Activated T-cell treated with anti-CD3 and anti-CD28 coated beads, Interleukin-2, amount 50 U/mL, for 72 hours (primary cell): ENCODE measurements at places on chromosomes 2 and 18.

GRCh38 chr18:62954366-62954765 lies 239.0 kb downstream of the PHLPP1 start:
- no peak for DNase-seq

- no peak for DNase-seq
Observed at GRCh38 chr2:119475225-119475856, 43.7 kb downstream of the TMEM37 start.

- DNase-seq: no peak
Observed at GRCh38 chr2:142065156-142065555, 65.7 kb downstream of the LRP1B start.

GRCh38 chr18:31683106-31683505 lies 1.3 kb downstream of the B4GALT6 start:
- no peak for DNase-seq

- no peak for DNase-seq
Observed at GRCh38 chr2:240956935-240957655, 41.3 kb upstream of the SNED1 start.

DNA sequence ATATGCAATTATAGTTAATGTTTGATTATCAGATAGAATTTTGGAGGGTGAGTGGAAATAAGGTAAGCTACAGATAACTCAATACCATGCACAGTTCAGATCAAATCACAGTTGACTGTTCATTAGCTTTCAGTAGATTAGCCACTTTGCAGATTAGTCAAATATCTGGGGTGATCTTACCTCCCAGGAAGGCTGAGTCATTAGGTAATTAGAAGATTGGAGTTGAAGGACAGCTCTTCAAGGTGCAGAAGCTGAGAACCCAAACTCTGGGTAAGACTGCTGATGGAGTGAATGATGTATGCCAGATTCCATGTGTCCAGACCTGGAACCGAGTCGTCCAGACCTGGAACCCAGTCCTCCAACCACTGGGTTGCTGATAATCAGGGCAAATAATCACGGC lies 262.8 kb upstream of the UBE2E3 start:
- DNase-seq: no peak

DNA sequence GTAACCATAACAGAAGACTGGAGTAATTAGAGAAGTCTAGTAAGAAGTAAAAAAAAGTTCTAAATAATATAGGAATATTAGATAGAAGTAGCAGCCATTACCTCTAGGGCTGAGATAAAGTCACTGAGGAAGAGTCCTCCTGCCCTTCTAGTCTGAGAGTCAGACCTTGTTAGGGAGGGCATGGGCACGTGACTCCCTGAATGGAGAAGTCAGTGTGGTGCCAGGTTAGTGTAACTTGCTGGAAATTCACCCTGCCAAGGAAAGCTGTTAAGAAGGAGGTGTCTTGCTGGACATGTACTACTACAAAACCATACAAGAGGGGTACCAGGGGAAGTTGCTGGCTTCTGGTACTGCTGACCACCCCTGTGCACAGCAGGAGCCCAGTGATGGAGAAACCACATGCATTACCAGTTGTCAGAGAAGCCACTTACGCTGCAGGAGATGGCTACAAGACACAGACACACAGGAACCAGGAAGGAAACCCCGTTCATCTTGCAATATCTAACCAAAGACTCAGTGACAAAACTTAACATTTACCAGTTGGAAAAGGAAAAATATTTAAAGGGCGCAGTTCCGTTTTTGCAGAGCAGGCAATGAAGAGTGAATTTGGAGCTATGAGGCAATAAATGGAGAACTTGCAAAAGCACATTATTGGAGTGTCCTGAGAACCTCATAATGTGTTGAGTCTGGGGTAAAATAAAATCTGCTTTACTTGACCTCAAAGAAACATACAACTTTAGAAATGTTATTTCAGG lies 77.2 kb upstream of the TLK1 start:
- no peak for DNase-seq

GRCh38 chr2:217510771-217511291 lies 492.0 kb downstream of the TNS1 start:
- peak; percentile 48 for DNase-seq

- DNase-seq: no peak
Observed at GRCh38 chr2:42754021-42754775, 9.7 kb downstream of the OXER1 start.

DNA sequence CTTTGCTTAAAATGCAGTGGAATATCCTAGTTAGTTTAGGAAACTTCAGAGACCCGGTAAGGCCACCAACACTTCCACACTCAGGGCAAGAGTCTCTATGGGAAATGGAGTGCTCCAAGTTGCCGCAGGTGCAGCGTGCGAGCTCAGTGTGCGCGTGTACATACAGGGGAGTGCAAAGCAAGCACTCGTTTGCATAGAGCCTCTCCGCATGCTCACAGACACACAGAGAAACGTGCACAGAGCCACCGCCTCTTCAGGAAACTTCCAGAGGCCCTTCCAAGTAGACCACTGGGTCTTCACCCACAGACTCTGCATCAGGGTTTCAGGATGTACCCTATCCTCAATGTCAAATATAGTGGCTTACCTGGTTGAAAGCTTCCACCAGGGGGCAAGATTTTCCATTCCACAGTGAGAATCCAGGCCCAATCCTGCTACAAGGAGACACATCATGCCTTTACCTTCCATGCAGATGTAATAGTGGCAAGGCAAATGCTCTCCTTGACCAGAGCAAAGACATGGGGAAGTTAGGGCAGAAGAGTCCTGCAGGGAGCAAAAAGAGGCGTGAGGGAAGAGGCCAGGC lies 513.0 kb upstream of the MYT1L start:
- DNase-seq: no peak

- no peak for DNase-seq
Observed at GRCh38 chr2:222835143-222835822, 25.6 kb upstream of the ACSL3 start.

DNA sequence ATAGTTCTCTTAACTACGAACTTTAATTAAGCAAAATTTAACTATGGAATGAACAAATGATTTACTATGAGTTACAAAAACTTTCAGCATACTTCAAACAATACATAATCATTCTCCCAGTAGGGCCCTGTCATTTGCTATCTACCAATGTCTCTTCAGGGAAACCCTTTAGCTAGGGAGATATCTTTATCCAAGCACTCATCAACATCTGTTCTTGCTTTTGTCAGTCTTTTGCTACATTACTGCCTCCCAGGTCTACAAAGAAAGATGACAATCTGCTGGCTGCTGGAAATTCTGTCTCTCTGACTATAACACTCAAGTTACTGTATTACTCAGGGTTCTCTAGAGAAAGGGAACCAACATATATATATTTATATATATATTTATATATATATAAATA lies 1626.3 kb upstream of the CELF4 start:
- DNase-seq: no peak

DNA sequence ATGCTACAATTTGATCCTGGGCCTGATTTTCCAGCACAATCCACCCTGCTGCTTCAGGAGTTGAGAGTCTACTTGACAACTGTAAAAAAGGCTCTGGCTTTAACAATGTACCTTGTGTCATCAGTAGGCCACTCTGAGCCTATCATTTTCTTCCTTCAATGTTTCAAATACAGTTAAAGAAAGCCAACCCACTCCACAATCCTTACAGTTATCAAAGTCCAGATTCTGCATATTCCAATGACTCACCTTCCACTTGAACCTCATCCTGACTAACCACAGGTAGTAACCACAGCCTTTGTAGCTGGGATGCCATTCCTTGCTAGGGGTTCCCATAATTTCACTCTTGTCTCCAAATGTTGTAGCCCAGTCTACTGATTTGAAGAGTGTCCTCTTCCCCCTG lies 35.5 kb upstream of the AQP4 start:
- no peak for DNase-seq

DNA sequence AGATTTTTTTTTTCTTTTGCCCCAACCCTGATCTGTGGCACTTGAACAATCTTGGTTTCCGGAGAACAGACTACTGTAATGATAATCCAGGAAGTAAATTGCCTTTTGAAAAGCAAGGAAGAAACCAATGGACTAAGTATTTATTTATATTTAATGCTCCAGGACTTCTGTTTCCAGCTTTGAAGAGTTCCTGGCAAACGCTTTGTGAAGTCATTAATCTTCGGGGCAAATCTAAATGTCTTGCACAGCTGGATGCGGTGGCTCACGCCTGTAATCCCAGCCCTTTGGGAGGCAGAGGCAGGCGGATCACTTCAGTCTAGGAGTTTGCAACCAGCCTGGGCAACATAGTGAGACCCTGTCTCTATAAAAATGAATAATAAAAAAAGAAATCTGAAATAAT lies 135.1 kb upstream of the GATA6 start:
- DNase-seq: no peak

GRCh38 chr2:179177694-179178093 lies 86.9 kb downstream of the SESTD1 start:
- no peak for DNase-seq

DNA sequence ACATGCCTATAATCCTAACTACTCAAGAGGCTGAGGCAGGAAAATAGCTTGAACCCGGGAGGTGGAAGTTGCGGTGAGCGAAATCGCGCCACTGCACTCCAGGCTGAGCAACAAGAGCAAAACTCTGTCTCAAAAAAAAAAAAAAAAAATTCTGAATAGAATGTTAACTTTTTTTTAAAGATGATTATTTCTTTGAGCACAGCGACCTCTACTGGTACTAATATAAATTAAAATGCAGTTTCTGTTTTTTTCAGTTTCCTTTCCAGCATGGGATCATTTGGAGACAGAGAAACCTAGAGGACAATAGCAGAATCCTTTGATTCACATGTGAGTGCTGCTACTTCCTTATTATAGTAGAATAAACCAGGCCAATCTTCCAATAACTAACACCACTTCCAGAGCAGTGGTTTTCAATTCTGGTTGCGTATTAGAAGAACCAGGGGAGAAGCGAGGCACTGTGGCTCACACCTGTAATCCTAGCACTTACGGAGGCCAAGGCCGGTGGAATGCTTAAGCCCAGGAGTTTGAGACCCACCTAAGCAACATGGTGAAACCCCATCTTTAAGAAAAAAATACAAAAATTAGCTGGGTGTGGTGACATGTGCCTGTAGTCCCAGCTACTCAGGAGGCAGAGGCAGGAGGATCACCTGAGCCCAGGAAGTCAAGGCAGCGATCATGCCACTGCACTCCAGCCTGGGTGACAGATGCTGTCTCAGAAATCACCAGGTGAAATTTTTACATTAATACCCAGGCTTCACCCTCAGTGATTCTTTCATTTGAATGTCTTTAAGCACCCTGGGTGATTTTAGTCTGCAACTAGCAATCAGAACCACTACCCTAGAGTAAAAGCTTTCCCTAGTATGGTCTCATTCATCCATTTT lies 10.1 kb downstream of the SRSF7 start:
- no peak for DNase-seq

- DNase-seq: no peak
Observed at GRCh38 chr2:224802407-224802806, 86.2 kb upstream of the CCDC195 start.

DNA sequence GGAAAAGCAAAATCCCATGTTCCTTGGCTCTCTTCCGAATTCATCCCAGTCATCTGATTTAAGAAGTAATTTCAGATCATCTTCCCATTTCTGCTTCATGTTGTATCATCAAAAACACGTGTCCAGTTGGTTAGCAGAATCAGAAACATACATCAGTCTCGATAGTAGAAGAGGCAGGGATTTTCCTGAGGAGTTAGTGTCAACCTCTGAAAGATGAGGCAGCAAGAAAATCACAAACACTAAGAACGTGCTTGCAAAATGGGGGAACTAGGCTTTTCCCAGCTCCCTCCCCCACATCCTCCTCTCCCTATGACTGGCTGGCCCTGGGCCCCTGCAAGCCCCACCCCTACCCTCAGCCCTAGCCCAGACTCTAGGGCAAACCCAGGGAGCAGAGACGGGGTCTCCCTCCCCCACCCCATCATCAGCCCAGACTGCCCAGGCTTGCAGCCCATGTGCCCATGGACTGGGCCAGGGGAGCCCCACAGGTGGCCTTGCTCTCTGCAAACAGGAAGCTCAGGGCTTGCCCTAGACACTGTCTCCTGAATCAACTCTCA lies 161.0 kb upstream of the ID2 start:
- peak; percentile 57 for DNase-seq

GRCh38 chr2:100891906-100892642 lies 72.1 kb downstream of the NPAS2 start:
- no peak for DNase-seq

DNA sequence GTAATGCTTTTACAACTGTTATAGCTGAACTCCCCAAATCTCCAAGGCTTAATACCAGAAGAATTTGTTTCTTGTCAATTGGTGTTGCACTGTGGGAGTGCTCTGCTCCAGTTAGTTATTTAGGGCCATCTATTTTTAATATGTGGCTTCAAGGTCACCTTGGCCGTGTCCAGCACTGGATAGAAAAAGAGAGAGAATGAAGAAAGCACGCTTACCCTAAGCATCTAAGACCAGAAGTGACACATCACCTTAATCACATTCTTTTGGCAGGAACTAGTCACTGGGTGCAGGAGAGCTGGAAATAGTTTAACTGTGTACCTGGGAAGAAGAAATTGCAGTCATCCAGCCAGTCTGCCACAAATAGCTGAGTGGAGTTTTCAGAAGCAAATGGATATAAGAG lies 78.8 kb downstream of the VWC2L start:
- DNase-seq: no peak

DNA sequence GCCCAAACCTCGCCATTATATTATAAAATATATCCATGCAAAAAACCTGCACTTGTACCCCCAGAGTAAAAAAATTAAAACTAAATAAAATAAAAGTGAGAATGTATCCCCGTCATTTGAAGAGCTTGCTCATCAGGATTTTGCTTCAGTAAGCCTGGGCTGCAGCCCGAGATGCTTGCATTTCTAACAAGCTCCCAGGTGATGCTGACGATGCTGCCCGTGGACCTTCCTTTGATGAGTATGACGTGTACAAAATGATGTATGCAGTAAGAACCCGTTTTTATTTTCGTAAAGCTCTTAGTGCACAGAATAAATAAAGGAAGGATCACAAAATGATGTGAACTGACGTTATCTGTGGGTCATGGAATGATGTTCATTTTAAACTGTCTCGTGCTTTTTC lies 63.5 kb downstream of the CRACDL start:
- no peak for DNase-seq

- DNase-seq: no peak
Observed at GRCh38 chr2:39550701-39551285, 113.7 kb upstream of the MAP4K3 start.

GRCh38 chr2:239805043-239805329 lies 220.2 kb downstream of the NDUFA10 start:
- no peak for DNase-seq

GRCh38 chr2:203893401-203893800 lies 25.8 kb downstream of the CTLA4 start:
- DNase-seq: no peak

- no peak for DNase-seq
Observed at GRCh38 chr2:166413255-166413654, 37.5 kb upstream of the SCN9A start.

- DNase-seq: no peak
Observed at GRCh38 chr2:167471734-167472133, 583.5 kb downstream of the XIRP2 start.

- DNase-seq: peak; percentile 71
Observed at GRCh38 chr2:25362434-25363145, 20.9 kb upstream of the DNMT3A start.

- peak; percentile 85 for DNase-seq
Observed at GRCh38 chr2:157480182-157480961, 36.5 kb upstream of the CYTIP start.
